ENCODE measurements at places on chromosomes 1 and 21.

GRCh38 chr21:33654412-33654811 is 12.1 kb downstream of the ITSN1 start:
- no peak for DNase-seq

DNA sequence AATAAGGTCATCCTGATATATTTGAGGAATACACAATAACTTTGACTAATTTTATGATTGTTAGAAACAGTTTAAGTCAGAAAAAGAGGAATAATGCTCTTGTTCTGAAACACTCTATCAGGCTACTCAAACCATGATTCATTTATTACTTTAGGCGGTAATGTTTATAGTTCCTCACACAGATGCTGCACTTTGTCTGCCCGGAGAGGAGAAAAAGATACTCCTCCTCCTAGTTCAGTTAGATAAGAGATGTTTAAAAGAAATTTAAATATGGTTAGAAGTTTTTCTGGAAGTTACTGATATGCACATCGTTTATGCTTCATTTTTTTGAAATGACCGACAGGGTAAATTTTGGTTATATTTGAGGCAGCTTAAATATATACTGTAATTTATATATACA is 103.0 kb downstream of the ZMYM4 start:
- DNase-seq: no peak

DNA sequence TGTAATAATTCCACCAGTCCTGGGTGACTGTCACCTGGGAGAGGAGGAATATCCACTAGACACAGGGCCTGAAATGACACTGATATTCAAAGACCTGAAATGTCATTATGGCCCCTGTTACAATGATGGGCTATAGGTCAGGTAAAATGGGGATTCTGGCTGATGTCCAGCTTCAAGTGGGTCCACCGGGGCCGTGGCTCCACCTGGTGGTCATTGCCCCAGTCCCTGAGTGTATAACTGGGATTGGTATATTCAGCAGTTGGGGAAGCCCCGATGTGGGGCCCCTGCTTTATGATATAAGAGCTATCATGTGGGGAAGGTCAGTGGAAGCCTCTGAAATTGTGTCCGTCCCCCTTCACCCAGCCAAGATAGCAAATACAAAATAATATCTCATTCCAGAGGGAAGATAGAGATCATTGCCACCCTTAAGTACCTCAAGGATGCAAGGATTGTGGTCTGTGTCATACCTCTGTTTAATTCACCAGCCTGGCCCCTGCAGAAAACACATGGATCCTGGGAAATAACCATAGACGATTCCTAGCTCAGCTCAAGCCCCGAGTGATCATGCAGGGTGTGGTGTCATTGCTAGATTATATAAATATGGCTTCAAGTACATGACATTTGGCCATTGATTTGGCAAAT is 19.4 kb downstream of the PLEKHO1 start:
- no peak for DNase-seq

- DNase-seq: no peak
Observed at GRCh38 chr1:77347646-77348045, 65.8 kb downstream of the AK5 start.

DNA sequence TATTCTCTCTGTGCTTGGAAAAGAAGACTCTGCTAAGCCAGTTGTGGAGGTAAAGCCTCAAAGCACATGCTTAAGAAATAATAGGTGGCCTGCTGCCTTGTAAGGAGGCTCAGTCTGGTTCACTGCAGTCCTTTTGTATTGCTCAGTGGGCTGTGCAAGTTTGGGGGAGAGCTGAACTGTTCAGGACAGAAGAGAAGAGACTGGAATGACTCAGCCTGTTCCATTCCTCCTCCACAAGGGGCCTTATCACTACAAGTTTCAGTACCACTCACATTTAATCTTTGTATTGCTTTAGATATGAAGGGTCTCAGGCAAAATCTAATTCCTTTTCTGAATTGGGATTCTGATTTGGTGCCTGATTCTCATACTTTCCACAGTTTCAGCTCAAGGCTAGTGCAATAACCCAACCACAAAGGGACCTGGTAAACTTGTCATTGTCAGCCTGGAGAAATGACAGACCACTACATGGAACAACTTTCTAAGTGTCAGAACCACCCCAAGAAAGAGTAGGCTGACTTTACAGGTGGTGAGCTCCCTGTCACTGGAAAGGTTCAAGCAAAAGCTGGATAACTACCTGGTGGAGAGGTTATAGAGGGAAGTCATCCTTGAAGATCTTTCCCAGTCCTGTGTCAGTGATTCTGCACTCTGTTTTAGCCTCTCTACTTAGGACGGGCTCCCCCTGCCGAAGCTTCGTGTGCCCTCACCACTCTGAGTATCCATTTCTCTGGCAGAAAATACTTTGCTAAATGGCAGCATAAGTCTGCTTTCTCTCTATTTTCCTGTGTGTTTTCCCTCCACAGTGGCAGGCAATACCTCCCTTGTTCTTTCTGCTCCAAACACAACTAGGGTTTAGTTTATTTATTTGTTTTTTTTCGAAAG is 162.9 kb upstream of the GJB5 start:
- DNase-seq: no peak

- peak; percentile 46 for DNase-seq
Observed at GRCh38 chr1:207873055-207873890, 37.7 kb downstream of the CD34 start.

DNA sequence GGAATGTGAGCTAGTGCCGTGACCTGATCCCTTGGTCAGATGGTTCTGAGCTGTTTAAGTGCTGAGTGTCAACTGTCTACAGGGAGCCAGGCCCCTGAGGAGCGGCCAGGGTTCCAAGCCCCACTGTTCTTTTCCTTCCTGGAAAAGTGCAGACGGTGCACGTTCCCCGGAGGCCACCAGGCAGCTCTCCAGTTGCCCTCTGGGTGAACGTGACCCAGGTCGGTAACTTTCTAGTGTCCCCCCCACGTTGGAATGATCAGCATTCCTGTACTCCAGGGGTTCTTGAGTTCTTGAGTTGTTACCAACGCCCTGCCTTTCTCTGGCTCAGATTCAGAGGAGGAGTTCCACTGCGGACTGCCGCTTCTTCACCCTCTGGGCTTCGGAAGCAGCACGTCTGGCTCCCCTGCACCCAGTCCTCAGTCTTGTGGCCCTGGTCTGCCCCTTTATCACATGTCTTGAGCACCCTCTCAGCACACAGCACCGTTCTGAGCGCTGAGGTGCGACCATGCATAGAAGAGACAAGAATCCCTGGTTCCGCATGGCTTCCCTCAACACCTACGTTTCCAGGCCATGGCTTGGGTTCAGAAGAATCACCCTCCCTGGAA is 131.5 kb downstream of the DHRS3 start:
- no peak for DNase-seq

GRCh38 chr1:178723546-178723945 is 1.5 kb upstream of the RALGPS2 start:
- no peak for DNase-seq

GRCh38 chr1:150410582-150411101 is 46.7 kb downstream of the RPRD2 start:
- DNase-seq: no peak

DNA sequence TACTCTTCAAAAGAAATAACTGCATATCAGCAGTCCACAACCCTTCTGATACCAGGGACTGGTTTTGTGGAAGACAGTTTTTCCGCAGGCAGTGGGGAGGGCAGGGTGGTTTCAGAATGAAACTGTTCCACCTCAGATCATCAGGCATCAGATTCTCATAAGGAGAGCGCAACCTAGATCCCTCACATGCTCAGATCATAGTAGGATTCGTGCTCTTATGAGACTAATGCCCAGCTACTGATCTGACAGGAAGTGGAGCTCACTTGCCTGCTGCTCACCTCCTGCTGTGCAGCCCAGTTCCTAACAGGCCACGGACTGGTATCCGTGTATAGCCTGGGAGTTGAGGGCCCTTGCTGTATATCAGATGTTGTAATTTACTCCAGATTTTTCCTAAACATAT is 11.5 kb downstream of the RO60 start:
- DNase-seq: no peak

GRCh38 chr1:69319287-69319686 is 248.4 kb upstream of the LRRC7 start:
- DNase-seq: no peak
